ENCODE measurements at places on chromosomes 6 and 20.

DNA sequence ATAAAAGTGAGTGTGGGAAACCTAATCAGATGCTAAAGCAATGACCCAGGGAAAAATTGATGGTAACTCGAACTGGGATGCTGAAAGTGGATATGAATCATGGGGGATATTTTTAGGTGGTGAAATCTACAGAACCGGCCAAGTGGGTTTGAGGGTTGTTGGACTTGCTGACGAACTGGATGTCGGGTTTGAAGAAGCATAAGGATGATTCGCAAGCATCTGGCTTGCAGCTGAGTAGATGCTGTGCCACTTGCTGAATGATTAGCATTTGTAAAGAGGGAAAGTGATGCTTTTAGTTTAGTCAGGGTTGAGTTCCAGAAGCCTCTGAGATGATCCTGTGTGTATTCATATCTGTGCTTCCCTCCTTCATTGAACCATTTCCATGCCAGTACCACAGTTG lies 54.9 kb downstream of the UBR2 start:
- no peak for DNase-seq

GRCh38 chr6:26006086-26006939 lies 43.7 kb downstream of the TRIM38 start:
- DNase-seq, result no peak

GRCh38 chr20:19231359-19232035 lies 19.1 kb downstream of the SLC24A3 start:
- DNase-seq, result no peak

DNA sequence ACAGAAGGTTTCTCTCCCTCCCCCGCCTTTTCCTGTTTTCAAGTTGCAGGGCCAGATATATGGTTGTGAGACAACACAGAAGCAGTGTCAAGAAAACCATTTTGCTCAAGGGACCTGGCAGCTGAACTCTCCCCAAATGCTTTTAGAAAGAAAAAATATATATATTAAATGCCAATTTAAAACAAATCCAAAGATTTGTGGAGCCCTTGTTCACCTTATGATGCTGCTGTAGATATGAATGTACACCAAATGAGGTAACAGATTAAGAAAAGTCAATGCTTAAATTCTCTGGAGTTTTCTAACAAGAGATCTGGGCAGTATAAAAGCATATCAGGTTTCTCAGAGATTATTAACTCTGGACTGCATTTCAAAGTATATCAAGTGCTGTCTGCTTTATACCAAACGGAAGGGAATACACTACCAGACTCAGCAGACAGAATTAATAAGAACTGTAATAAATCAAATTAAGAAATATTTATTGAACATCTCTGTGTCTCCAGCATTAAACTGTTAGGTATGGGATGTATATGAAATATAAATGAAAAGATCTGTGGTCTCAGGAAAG lies 357.5 kb downstream of the HDGFL1 start:
- DNase-seq, result no peak

- DNase-seq, result no peak
These were observed 76.1 kb upstream of the TRDN start for GRCh38 chr6:123712831-123713230.

DNA sequence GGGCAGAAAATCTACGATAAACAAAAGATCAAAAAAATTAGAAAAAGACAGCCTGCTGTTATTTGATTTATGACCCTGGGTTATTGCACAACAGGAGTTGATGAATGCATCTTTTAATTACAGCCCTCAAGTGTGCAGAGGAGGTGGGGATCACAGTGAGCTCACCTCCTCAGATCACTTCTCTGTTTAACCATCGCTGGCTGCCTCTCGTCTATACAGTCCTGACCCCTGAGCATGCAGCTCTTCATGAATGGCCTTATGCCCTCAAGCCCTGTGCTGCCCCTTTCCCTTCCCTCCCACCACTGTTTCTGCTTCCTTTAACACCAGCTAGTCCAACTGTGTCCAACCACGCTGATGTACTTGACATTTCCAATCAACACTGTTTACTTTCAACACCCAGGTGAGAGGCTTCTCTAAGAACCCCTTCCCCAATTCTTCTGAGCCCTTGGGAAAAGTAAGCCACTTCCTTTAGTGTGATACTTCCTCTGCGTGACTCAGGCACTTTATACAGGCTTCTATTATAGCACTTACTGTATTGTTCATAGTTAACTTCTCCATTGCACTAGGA lies 60.6 kb upstream of the RIPOR2 start:
- DNase-seq, result no peak

GRCh38 chr6:3813150-3813780 lies 35.9 kb upstream of the FAM50B start:
- peak; percentile 97 for DNase-seq

- no peak for DNase-seq
These were observed 92.8 kb upstream of the BTN3A2 start for GRCh38 chr6:26272171-26272637.

DNA sequence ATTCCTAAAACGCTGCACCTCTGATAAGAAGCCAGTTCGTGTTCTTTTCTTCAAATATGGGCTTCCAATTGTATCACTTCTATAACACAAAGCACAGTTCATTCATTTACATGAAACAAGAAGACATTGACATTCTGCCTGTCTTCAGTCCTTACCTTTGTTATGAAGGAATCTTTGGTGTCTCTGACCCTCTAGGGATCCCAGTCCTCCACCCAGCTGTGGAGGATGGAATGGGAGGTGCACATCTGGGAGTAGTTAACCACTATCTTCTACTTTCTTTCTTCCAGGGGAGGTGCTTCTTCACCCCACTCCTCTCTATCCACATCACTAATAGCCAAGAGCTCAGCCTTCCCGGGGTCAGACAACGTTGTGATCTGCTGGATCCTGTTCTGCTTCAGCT lies 233.4 kb downstream of the CDC5L start:
- no peak for DNase-seq

- DNase-seq, result no peak
These were observed 30.8 kb upstream of the SMLR1 start for GRCh38 chr6:130796313-130796905.

GRCh38 chr6:1792989-1793388 lies 183.3 kb downstream of the FOXC1 start:
- DNase-seq, result no peak

DNA sequence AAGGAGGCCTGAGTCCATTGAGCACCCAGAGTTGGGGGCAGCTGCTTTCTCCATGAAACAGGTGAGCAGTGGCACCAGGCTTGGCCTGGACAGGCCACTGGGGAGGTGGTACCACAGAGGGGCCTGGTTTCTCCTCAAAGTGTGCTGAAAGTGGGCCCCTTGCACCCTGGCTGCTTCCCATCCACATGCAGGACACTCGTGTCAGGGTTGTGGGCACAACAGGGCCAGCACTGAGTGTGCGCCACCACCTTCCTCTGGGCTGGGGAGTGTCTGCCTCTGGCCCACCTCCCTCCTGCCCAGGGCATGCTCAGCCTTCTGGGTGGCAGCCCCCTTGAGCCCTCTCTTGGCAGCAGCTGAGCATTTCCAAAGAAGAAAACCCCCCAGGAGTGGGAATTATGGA lies 5.2 kb upstream of the SLC22A1 start:
- no peak for DNase-seq

- DNase-seq, result no peak
These were observed 36.2 kb downstream of the STMND1 start for GRCh38 chr6:17138033-17138432.

GRCh38 chr6:112253498-112253840 lies 898 bp downstream of the LAMA4 start:
- DNase-seq, result no peak

GRCh38 chr6:135909737-135910387 lies 58.4 kb downstream of the PDE7B start:
- peak; percentile 35 for DNase-seq

DNA sequence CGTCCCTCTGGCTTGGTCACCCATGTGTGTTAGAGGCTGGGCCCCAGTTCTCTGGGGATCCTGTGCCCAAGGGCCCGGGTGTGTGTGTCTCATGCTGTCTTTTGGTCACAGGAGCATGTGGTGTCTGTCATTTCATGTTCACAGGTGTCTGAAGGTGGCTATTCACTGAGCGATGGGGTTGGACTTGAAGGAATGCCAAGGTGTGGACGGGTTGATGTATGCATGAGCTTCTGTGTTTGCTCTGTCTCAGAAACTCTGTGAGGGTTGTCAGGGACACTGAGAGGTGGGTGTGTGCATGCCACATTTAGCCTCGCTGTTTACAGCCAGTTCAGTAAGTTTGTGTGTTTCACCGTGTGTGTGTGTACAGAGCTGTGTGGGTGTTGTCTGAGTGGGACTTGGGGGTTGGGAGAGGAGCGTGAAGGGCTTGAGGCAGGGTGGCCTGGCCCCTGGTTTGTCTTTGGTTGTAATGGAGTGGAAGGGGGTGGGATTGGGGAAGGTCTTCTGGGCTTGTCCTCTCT lies 1.2 kb downstream of the DDR1 start:
- DNase-seq, result no peak

GRCh38 chr20:42313704-42314103 lies 695.5 kb upstream of the CHD6 start:
- DNase-seq, result no peak

DNA sequence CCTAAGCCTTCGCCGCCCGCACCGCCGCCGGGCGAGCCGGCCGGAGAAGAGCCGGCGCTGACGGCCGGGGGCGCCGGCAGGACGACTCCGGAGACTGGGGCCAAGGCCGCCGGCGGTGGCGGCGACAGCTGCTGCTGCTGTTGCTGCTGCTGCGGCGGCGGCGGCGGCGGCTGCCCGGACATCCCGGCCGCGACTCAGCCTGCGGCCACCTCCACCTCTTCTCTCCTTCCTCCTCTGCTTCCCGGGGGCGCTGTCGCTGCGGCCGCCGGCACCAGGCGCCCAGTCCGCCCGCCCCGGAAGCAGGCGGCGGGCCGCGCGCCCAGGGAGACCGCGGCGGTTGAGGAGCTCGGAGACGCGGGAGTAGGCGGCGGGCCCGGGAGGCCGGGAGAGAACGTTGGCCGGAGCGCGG lies 307 bp downstream of the RANBP9 start:
- peak; percentile 53 for DNase-seq

DNA sequence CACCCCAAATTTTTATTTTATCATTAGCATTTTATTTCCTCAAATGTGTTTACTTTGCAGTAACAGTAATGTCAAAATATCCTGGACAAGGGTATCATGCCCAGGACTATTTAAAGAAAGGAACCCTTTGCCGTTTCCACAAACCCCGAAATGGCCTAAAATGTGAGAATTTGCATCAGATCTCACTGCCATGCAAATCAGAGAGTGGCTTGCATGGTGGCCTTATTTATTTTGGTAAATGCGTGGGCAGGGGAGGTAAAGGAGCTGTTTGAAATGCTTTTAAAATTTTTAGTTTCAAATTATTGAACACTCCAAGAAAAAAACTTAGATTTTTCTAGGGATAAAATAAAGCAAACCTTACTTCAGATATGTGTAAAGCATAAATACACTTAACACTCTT lies 43.8 kb downstream of the ADAT2 start:
- no peak for DNase-seq

GRCh38 chr6:110421749-110422443 lies 6.5 kb upstream of the DDO start:
- no peak for DNase-seq

DNA sequence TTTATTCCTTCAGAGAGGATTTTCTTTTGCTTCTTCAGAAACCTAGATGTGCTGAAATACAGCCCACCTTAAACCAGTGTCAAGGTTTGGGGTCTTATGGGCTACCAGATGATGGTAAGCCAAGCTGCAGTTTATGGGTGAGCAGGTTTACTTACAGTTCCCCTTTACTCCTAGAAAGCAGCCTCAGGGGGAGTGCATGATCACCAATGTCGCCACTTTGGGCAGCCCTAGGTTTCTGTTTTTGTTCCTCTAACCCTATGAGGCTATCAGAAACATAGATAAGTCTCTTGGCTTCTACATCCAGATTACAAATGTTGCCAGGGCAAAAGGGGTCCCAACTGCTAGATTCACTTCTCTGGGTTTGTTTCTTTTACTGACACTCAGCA lies 67.2 kb downstream of the TRIM27 start:
- DNase-seq, result no peak

DNA sequence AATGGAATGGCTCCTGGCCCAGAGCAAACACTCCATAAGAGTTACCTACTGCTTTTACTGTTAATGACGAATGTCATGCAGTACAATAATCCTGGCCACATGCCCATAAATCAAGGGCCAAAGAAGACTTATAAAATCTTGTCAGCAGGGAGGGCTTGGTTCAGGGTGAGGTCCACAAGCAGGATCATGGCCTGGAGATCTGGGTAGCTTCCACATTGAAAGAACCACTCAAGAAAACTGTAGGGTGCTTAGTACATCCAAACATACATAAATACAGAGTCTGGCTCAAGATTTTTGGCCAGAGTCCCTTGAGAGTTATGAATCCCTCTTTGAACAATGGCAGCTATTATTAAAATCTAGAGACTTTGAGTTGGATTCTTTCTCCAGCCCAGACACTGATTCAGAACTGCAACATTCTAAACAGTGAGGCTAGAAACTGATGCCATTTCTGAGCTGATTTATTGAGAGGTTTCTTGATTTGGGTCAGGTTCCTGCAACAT lies 188.7 kb downstream of the CDC5L start:
- DNase-seq, result no peak

DNA sequence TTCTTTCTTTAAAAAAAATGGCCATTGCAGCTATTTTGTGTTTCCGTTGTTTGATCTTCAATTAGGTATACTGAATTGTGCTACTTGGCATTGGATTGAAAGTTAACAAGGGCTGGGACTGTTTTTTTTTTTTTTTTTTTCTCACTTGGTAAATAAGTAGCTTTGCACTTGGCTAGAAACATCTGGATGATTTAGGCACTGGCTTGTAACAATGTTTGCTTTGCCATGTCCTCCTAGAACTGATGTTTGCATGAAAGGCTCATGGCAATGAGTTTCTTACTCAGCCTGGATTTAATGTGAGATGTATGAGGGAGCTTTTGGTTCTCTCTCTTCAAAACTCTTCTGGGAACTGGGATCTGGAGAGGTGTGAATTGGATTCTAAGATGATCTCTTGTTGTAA lies 414.1 kb downstream of the CDH26 start:
- DNase-seq, result no peak

GRCh38 chr20:61099806-61100205 lies 152.3 kb upstream of the CDH4 start:
- no peak for DNase-seq

DNA sequence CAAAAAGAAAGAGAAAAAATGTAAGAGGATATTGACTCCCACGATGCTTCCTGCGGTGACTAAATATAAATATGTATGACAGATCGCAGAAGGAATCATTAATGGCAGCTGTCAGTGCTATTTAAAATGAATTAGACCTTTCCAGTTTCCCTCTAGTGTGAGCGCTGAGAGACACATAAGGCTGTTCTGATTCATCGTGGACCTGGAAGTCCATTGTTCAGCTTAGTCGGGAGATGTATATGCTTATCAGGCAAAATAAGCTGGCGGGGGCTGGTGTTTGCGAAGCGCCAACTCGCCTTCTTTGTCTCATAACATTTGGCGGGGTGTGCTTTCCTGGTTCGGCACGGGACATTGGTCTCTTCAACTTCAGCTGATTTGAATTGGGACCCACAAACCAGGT lies 95.4 kb downstream of the CDH4 start:
- DNase-seq, result no peak

- peak; percentile 92 for DNase-seq
These were observed at the start of gene TMEM242 for GRCh38 chr6:157323255-157323965. Gene TMEM242 (minus strand): TSS chr6:157323519. CDS start chr6:157323499, 20 bp downstream.

DNA sequence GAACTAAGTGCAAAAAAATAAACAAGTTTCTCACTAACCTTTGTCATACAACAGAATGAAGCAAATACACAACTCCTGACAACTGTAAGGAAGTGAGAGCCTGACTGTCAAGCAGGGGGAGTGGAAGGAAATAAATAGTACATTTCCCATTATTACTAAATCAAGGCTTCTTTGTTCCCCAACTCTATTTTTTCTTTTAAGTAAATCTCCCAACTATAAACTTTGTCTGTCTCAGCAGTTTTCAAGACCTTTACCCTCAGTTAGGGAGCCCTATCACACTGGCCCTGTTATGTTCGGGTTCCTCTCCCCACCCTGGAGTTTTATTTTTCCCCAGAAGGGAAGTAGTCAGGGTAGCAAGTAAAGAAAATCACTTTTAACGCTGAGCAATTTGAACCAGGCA lies 24.1 kb upstream of the IPCEF1 start:
- DNase-seq, result no peak

All from kidney capillary endothelial cell (primary cell).